Stimulated activated CD4-positive, alpha-beta T cell treated with anti-CD3 and anti-CD28 coated beads, Interleukin-4, amount 100 ng/mL, for 1 hour (primary cell): ENCODE measurements at places on chromosomes 12 and 14.

GRCh38 chr14:101859538-101859902 is 98.0 kb downstream of the PPP2R5C start:
- DNase-seq, result no peak

DNA sequence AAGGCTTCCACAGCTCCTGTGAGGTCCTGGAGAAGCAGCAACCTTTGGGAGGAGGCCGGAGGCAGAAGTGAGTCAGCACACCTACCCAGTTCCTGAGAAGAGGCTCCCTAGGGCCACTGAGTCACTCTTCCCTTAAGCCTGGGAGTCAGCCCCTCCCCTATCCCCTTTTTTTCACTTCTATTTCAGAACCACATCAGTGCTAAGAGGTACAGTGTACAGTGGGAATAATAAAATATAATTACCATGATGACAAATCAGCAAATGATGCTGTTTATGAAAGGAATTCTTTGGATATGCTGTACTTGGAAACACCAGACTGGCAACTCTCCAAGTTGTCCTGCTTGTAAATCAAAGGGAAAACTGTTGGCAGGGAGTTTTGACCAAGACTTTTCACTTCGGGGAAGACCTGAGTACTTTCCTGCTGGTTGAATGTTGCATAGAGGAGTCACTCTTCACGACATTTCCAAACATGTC is 7.8 kb upstream of the TBPL2 start:
- no peak for DNase-seq

DNA sequence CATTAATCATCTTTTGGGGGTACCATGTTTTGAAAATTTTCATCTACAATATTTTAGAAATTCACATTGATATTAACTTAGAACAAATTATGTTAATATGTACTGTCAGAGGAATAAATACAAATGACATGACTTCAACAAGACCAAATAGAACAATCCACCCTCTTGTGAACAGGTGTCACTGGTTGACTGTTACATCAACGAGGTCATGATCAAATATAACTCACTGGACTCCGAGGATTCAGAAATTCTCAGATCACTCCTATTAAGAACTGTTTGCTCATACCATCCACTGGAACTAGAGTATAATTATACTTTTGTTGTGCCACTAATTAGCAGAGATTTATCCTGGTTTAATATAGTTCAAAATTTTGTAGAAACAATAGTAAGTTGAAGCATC is 318.8 kb downstream of the PRKD1 start:
- DNase-seq, result no peak

- DNase-seq, result peak; percentile 46
Observed at GRCh38 chr12:131950182-131950913, 606 bp downstream of the EP400 start.

GRCh38 chr12:62252576-62252975 is 7.6 kb upstream of the USP15 start:
- no peak for DNase-seq

DNA sequence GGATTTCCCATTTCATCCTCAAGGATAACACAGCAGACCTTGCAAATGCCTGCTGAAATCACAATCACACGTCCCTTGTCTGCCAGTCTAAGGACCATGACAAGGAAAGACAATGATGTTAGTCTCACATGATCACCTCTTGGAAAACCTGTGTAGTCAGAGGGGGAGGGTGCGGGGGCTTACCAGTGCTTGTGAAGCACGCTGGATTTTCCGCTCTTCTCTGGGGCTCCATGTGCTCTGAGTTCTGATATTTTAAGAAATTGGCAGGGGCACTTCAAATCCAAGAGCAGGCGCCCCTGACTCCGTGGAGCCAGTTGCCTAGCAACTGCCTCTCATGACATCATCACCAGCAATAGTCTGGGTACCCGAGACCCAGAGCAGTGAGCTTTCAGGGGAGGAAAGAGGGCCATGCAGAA is 200.9 kb upstream of the C14orf180 start:
- no peak for DNase-seq

DNA sequence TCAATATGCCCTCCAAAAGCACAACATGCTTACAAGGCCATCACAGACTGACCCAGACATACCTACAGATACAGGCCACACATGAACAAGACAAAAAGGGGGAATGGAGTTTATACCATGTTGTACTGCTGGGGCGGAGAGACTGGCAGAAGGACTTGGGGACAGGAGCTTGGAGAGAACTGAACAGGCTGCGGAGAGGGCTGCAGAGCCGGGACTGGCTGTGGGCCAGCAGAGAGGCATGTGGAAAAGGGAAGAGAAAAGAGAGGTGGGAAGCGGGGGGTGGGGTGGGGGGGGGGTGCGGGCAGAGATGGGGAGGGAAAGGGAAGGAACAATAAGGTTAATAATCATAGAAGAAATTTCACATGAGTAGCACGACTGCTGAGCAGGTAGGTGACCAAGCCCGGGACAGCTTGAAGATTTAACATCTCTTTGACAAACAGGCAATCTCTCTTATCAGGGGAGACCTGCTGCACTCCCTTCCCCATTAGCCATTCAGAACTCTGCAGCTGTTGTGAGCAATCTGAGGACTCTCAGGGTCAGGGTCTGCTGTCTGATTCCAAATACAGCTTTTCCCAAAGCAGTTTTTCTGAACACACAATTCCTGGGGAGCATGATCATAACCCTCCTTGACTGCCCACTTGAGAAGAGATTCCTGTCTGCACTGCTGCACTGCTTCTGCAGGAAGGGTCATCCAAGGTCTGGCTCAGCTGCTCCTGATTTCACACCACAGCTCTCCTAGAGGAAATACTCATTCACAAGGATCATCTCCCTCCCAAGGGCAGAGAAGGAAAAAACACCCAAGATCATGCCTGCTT is 21.6 kb upstream of the STAC3 start:
- no peak for DNase-seq
